Inflammatory macrophage treated with lipopolysaccharide for 1 hour (primary cell): ENCODE measurements at places on chromosomes 3 and 15.

DNA sequence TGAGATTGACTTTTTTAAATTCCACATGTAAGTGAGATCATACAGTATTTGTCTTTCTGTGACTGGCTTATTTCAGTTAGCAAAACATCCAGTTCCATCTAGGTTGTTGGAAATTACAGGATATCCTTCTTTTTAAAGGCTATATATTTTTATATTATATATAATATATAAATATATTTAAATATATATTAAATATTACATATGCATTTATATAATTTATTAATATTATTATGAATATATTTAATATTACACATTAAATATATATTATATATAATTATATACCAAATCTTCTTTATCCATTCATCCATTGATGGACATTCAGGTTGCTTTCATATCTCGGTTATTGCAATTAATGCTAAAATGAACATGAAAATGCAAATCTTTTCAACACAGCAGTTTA is 49.9 kb downstream of the FAM227B start:
- no peak for DNase-seq

GRCh38 chr3:23262766-23263165 is 59.6 kb downstream of the UBE2E2 start:
- DNase-seq = no peak

DNA sequence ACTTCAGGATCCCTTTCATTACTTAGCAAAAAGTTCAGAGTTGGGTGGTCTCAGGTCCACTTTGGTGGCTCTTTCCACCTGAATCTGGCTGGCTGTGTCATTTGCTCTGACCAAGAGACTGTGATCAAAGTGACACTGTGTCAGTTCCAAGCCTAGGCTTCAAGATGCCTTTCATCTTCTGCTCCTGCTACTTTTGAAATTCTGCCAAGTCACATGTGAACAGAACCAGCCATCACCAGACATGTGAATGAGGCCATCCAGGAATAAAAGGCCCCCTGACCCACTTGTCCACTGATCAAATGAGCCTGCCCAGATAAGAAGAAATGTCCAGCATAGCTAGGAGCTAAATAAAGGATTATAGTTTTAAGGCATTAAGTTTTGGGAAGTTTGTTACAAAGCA is 132.2 kb downstream of the OSBPL10 start:
- no peak for DNase-seq

GRCh38 chr15:56794165-56794552 is 60.9 kb upstream of the ZNF280D start:
- DNase-seq = no peak

GRCh38 chr15:57382215-57382614 is 5.9 kb downstream of the CGNL1 start:
- DNase-seq = no peak

GRCh38 chr3:5112043-5112442 is 10.0 kb upstream of the ARL8B start:
- DNase-seq = no peak

DNA sequence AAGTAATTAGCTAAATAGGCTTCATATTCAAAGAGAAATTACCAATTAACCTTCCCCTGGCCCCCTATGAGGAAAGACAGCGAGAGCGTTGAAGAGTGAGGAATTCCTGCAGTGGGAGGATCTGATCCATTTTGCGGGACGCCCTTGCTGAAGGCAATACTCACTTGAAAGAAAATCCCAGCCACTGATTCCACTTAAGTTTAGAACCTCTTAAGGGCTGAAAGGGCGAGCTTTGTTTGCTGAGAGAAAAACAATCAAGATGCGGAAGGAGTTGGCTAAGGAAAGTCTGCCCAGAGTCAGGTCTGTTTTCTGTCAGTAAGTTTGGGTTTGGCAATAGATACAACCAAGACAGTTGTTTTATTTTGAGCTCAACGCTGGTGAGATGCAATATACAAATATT is 102.8 kb upstream of the GBE1 start:
- no peak for DNase-seq

GRCh38 chr15:28913171-28913765 is 27.5 kb downstream of the APBA2 start:
- DNase-seq = no peak

DNA sequence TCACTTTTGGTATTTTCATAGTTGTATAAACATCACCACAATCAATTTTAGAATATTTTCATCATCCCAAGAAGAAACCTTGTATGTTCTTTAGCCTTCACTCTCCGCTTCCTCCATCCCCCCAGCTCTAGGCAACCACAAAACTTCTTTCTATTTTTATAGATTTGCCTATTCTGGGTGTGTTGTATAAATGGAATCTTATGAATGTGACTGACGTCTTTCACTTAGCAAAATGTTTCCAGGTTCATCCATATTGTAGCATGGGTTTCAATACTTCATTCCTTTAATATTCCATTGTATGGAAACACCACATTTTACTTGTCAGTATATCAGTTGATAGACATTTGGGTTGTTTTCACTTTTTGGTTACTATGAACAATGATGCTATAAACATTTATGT is 335.8 kb upstream of the GOLIM4 start:
- no peak for DNase-seq

DNA sequence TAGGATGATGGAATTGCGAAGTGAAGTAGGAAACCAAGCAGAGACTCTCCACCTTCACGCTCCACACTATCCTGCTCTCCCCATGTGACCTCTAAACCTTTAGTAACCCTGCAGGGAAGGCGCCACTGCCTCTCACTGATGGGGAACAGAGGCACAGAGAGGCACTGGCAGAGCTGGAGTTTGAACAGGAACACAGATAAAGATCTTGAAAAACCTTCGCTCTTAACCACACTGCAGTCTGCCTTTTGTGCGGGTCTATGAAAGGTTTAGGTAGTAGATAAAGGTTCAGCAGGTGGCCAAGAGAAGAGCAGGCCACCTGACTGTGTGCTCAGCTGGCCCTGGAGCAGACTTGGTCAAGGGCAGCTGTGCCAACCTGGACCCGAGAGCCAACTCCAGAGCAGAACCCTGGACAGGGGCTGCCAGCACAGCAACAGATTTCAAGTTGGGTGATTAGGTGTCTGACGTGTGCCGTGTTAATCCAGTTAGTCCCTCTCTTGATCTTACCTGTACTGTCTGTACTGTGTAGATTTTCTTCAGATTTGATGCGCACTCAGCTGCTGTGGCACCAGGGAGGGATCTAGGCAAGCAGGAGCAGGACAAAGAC is 15.2 kb downstream of the EIF4E3 start:
- DNase-seq = no peak

GRCh38 chr3:180277041-180277440 is 240.3 kb upstream of the PEX5L start:
- DNase-seq = no peak

GRCh38 chr3:17201538-17201937 is 316.8 kb downstream of the PLCL2 start:
- no peak for DNase-seq
